ENCODE measurements at places on chromosomes 16 and 17. TPM values are rescaled to one million over a fixed set of nuclear protein-coding genes. Genes with fewer than 3 reads are reported as not detected.

Gene RHBDL1
- 6.6 TPM for total RNA-seq

Gene CDK3
- total RNA-seq, result 11.9 TPM

Gene ITGB3
- total RNA-seq, result 17.6 TPM

Gene MARCHF10
- 0.39 TPM for total RNA-seq

Gene SRL
- not detected for total RNA-seq

Gene TPSB2
- 0.57 TPM for total RNA-seq

Gene ST6GALNAC1
- 0.15 TPM for total RNA-seq

Gene DNAJA3
- 68.7 TPM for total RNA-seq

Gene INCA1
- total RNA-seq, result 1.7 TPM

Gene TLCD3B
- 3.5 TPM for total RNA-seq

Gene SCN4A
- total RNA-seq, result 0.03 TPM

Gene CBFA2T3
- 13.7 TPM for total RNA-seq

Gene SLFN14
- not detected for total RNA-seq

Gene TBC1D3
- total RNA-seq, result not detected

Gene FGF11
- 4.4 TPM for total RNA-seq

Gene PPP4C
- total RNA-seq, result 186 TPM

Gene SKA2
- total RNA-seq, result 30.3 TPM

Gene CPPED1
- total RNA-seq, result 12.5 TPM

Gene KRT32
- 0.72 TPM for total RNA-seq

Gene C16orf54
- total RNA-seq, result 0.18 TPM

Gene MEFV
- total RNA-seq, result 0.46 TPM

Gene SSTR5
- total RNA-seq, result 2.8 TPM

Gene CHRNE
- total RNA-seq, result 0.13 TPM

Gene HOXB7
- total RNA-seq, result 44.0 TPM

Gene SYCE1L
- total RNA-seq, result 4.5 TPM

Gene STH
- not detected for total RNA-seq

Gene C16orf96
- total RNA-seq, result 0.15 TPM

Gene TBC1D28
- total RNA-seq, result not detected

Gene CCL4L2
- total RNA-seq, result not detected

Gene LAT
- total RNA-seq, result 3.7 TPM

Gene GNAO1
- 33.4 TPM for total RNA-seq

Gene TP53I13
- total RNA-seq, result 123 TPM

Gene SLC7A6OS
- total RNA-seq, result 16.0 TPM

Gene CXCL16
- total RNA-seq, result 5.3 TPM

Gene EXOC3L1
- 0.41 TPM for total RNA-seq

Gene ITGAX
- total RNA-seq, result 0.49 TPM

Gene CD300H
- total RNA-seq, result not detected

Gene GPR139
- not detected for total RNA-seq

Gene SRCIN1
- 12.8 TPM for total RNA-seq

Gene TEDC2
- total RNA-seq, result 25.0 TPM

Gene SOCS1
- 4.8 TPM for total RNA-seq

Gene RBFOX1
- not detected for total RNA-seq

Gene RNF222
- total RNA-seq, result not detected

Gene CD300C
- not detected for total RNA-seq

Gene SCGB1C2
- total RNA-seq, result not detected

Gene CLUH
- total RNA-seq, result 119 TPM

Gene MYL4
- total RNA-seq, result 0.49 TPM

Gene SULT1A1
- 1.5 TPM for total RNA-seq

Gene MYO15B
- 26.5 TPM for total RNA-seq

Gene OR2C1
- not detected for total RNA-seq

Gene NPIPA5
- 0.26 TPM for total RNA-seq

Gene INPP5K
- 21.3 TPM for total RNA-seq

Gene HYDIN
- 0.80 TPM for total RNA-seq

Gene ABCC6
- 2.9 TPM for total RNA-seq

Gene UMOD
- not detected for total RNA-seq

Gene ZDHHC1
- total RNA-seq, result 7.8 TPM

Gene ENPP7
- total RNA-seq, result not detected

Gene KIF19
- total RNA-seq, result not detected

Gene LLGL1
- total RNA-seq, result 18.4 TPM
